ENCODE measurements at places on chromosomes 5 and 9.

DNA sequence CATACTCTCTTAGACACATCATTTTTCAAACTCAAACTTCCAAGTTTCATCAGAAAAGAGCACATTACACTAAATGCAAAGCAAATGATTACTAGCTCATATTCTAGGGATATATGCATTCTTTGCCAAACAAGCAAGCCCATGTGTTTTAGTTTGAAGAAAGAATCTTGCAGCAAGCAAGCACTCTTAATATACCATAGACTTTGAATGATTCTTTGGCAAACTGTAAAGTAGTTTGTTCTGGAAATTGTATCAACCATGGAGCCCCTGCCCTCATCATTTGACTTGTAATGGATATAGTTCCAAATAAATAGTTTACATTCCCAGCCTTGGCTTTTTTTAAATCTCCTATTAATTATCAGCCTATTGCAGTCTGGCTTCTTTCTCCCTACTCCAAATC, 325.2 kb downstream of the NR2F1-AS1 start:
- DNase-seq = no peak

DNA sequence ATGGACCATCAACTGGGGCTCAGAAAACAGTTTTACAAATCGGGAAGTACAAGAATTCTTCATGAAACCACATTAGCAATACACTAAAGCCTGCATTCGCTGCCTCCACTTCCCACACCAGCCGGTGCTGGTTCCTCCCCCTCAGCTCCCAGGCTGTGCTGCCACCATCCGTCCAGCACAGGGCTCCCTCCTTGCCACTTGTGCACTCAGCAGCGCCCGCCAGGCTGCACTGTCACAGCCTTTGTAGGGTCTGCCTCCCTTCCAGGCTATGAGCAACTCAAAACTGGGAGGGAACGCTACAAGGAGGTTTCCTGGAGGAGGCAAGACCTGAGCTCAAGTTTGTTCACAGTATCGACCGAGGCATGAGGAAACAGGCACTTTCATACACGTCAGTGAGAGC, 7.7 kb downstream of the MAPK9 start:
- DNase-seq = no peak

DNA sequence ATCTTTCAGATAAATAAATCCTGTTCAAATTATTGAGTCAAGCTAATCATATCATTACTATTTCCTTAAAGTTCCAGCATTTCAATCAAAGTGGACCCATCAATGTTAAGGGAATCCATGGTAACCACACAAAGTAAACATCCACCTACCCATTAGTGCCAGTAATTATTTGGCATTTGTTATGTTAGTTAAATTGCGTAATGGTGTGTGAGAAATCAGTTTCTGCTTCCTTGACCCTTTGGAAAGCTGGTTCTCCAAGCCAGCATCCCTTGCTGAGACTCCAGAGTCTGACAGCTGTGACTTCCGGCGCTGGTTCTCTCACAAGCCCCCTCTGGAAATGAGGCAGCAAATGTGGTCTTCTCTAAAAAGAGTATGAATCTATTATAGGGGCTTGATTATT, 308.6 kb upstream of the EFNA5 start:
- DNase-seq = no peak

DNA sequence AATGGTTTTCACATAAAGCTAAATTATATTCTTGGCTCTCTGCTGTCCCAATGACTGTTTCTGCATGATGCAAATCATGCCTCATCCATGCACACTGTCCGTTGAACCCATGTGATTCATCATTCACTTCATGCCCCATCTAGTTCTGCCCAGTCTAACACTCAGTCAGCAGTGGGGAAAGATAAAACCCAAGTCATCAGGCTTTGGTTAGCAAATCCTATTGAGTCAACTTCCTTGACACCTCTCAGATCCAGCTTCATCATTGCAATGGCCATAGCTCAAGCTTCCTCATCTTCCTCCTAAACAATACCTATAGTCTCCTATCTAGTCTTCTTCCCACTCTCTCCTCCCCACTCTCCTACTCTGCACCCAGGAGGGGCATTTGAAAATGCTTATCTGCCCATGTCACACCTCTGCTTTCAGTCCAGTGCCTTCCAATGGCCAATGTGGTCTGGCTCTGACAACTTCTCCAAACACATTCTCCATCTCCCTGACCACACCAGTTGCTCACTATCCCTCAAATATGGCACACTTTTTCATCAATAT, 266.0 kb upstream of the TRIM32 start:
- no peak for DNase-seq

DNA sequence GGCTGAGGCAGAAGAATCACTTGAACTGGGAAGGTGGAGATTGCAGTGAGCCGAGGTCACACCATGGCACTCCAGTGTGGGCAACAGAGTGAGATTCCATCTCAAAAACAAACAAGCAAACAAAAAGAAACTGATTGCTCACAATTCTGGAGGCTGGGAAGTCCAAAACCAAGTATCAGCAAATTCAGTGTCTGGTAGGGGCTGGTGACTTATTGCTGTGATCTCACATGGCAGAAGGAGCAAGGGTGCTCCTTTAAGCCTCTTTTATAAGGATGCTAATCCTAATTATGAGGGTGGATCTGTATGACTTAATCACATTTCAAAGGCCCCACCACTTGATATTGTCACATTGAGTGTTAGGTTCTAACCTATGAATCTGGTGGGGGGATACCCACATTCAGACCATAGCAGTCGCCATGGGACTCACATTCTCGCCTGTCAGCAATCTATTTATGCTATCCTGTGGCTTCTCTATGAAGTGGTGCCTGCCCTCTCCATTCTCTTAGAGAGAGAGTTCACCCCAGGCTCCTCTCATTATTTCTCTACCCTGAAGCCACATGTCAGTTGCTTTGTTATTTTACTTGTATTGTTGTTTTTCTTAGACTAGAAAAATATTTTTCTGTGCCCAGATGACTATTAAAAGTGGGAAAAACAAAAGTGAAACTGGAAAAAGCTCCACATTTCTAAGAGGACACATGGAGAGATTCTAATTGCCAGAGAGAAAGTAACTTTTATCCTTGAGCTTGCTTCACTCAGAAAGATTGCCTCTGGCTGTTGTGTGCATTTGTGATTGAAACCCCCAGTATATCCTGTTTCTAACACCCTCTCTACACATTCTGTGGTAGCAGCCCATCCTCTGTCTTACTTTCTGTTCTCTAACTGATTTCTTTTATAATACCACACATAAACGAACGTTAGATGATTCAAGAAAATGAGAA, 18.8 kb upstream of the PRLR start:
- no peak for DNase-seq

DNA sequence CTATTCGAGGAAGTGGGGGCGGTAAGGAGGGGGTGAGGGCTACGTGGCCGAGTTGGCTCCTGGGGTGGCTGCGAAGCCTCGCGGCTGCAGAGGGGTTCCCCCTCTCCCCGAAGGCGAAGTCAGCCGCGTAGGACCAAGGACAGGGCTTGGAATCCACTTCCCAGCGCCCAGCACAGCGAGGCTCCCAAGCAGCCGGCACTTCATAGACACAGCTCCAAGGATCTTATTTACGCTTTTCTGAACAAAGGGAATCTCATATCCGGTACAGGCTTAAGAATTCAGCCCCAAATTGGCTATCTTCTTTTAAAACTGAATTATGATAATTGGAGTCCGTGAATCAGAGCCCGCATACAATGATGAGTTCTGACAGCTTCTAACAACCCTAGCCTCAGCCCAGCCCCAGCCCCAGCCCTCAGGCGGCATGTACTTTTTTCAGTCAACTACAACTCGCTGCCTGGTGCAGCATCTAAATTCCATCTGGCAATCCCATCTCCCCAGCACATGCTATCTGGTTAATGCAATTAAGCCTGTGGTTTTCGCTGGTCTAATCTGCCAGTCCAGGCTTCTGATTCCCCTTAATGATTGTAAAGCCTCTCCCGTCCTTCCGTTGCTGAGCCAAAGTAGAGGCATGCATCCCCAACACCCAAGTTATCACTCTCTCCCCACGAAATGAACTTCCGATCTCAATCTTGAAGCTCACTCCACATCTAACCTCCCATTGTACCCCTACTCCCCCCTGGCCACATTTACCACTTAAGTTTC, 1.0 kb downstream of the ELAVL2 start:
- no peak for DNase-seq

GRCh38 chr9:8267636-8268035, 468.1 kb upstream of the DMAC1 start:
- no peak for DNase-seq

- no peak for DNase-seq
Measured at GRCh38 chr5:135367076-135367475, 32.0 kb downstream of the MACROH2A1 start.

DNA sequence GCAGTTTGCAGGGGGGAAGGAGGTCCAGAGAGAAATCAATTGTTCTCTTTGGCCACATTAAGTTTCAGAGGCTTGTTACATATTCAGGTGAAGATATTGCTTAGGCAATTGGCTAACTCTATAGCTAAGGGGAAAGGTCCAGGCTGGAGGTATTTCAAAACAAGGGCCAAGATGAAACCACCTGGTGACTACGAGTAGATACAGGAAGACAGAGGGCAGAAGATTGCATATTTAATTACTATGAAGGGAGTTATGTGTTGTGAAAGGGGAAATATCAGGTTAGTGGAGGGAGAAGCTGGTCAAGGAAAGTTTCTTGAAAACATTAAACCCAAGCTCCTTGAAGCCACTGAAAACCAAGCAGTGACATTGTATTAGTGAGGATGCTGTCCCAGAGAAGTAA, 1.9 kb upstream of the RAD23B start:
- no peak for DNase-seq

- no peak for DNase-seq
Measured at GRCh38 chr9:15714746-15715145, 161.9 kb downstream of the CCDC171 start.

DNA sequence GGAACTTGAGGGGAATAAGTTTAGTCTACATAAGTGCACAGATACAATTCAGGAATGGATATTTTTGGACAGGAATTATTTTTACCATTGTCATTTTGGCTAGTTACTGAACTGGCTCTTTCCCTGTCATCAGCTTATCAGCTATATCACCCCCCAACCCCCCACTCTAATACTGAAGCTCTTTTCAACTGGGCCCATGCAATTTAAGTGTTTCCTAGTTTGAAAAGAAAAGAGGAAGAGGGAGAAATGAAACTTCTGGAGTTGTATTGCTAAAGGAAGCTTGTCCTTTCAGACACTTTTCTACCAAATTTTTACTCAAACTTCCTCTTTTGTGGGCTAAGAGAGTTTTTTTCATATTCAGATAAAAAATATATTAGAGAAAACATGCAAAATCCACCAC, 18.5 kb upstream of the TIMD4 start:
- DNase-seq = no peak

- DNase-seq = no peak
Measured at GRCh38 chr5:126931963-126932660, 98.2 kb downstream of the MARCHF3 start.

- no peak for DNase-seq
Measured at GRCh38 chr5:14748180-14748900, 83.8 kb downstream of the OTULIN start.
